Lower leg skin (tissue), 4 donors: ENCODE measurements at places on chromosomes 5 and 9.

DNA sequence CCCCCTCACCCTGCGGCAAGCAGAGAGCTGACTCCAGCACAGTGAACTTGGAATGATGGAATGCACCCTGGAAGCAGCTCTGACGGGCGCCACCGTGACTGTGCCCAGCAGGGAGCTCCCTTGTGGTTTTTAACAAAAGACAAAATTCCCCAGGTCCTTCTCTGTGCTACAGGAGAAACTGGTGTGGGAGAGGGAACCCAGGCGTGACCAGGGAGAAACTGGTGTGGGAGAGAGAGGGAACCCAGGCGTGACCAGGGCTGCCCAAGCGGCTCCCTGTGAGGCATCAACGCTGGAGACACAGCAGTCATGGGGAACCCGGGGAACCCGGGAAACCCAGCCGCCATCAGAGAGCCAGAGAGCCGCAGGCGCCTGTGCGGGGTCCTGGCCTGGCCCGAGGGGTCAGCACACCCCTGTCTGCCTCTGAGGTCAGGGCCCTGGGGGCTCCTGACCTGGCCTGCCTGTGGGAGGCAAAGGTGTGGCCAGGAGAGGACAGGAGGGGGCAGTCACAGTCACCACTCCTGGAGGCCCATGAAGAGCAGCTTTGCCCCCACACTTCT is 3.1 kb upstream of the AHRR start:
- no peak for DNase-seq

DNA sequence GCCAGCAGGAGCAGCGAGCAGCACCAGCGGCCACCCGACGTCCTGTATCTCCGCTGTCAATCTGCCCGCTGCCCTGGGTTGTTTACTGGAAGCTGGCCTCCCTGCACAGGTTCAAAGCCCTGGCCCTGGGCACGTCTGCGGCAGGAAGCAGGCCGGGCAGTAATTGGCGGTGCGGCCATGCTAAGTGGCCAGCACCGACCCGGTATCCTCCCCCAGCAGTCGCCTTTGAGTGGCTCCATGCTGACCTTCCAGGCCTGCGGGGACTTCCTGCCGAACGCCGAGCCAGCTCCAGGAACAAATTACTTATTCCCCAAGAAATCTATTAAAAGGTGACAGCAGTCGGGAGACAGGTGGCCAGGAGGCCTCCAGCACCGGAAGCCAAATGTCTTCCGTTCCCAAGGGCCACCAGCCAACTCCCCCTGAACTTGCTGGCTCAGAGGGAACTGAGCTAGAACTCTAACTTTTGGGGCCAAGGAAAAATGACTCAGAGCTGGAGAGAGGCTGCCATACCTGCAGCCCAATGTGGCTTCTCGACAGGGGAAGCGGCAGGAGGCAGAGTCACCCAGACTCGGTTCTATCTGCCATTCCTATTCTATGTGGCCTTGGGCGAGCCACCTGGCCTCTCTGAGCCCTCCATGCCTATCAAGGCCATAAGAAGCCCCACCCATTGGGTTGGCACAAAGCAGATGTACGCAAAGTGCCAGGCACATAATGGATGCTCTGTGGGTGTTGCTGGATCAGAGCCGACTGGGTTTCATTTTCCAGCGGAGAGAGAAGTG is 13.7 kb upstream of the PSMB7 start:
- no peak for DNase-seq

DNA sequence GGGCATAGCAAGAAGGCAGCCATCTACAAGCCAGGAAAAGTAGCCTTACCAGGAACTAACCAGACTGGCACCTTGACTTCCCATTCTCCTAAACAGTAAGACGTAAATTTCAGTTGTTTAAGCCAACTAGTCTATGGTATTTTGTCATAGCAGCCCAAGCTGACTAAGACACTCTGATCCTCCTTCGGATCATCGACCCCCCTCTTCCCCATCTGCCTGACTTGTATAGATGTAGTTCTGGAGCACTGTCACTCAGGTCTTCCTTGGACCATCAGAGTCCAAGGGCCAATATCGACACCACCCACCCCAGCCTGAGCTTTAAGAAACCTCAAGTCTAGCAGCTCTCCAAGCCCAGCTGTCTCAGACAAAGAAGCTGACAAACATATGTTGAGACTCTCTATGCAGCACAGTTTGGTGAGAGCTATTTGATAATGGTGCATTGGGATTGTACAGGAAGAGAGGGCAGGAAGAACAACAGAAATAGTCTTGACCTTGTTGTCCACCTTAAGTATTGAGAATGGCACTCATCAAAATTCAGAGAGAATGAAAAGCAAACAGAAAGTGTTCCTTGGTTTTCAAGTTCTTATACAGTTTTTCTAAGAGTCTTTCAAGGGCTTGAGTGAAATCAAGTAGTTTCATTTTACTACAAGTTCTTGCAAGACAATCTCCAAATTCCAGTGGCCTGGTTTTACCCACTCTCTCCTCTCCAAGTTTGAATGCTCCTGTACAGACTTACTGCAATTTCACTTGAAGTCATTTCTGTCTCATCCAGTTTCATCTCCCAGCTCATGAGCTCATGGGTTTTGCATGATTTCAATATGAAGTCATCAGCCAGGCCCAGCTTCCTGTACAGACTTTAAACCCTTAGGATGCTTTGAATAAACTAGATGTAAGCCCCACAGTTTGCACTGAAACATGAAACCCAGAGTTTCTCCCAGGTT is 122.3 kb upstream of the RAI14 start:
- DNase-seq: no peak

DNA sequence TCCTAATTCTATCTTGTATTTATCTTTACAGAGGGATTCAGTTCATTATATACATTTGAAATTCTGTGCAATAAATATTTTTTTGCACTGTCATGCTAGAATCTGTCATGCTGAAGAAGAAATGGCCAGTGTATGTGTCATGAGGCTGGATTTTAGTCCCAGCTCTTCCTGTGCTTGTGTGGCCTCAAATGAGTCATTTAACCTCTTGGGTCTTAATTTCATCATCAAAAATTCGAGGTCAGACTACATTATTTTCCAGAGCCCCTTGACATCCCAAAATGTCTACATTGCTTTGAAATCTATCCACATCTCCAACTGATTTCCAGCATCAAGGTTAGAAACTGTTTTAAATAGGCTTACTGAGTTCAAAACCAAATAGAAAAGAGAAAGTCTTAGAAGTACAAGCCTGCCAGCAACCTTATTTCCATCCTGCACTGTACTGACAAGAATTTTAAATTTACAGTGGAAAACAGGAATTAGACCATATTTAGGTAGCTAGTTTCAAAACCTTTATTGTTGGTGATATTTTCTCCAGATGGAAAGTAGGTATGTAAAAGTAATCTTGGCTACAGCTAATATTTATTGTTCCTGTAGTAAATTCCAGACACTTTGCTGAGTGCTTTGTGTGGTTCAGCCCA is 96.7 kb upstream of the MAMDC2 start:
- no peak for DNase-seq

GRCh38 chr9:29332789-29333188 is 1759.5 kb upstream of the C9orf72 start:
- no peak for DNase-seq

- DNase-seq: no peak
Observed at GRCh38 chr5:154972476-154973080, 31.7 kb downstream of the MRPL22 start.
